Effector memory CD4-positive, alpha-beta T cell (primary cell): ENCODE measurements at places on chromosomes 3 and 15.

DNA sequence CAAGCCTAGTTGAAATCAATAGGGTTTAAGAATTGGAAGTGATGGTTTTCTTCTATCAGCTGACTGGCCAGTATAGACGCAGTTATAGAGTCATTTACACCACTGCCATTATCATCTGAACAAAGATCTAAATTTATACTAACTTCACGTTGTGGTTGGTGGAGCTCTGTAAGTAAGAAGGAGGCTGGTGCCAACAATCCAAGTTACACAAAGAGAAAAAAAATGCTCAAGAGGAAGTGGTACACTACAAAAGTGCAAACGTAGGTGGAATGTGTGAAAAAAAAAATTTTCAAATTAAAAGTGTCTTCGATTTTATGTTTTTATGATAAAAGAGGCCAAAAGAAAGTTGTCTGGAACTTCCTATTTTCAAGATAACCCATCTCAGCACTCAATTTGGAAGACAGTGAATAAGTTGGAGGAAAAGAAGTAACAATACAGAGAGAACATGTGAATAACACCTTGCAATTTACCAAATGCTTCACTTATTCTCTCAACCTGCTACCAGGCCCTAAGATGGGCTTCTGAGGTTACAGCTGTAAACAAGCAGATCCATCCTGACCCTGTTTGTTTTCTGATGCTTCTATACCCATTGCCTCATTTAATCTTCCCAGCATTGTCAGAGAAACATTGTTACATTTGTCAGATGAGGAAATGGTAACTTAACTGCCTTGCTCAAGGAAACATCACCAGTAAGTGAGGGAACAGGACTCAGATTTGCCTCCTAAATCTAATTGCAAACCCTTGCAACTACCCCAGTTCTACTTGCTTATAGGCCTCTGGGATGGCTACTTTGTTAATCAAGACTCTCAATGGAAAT, 12.0 kb upstream of the TASOR start:
- DNase-seq, result no peak

GRCh38 chr3:260898-261297, 64.3 kb downstream of the CHL1 start:
- DNase-seq, result no peak

DNA sequence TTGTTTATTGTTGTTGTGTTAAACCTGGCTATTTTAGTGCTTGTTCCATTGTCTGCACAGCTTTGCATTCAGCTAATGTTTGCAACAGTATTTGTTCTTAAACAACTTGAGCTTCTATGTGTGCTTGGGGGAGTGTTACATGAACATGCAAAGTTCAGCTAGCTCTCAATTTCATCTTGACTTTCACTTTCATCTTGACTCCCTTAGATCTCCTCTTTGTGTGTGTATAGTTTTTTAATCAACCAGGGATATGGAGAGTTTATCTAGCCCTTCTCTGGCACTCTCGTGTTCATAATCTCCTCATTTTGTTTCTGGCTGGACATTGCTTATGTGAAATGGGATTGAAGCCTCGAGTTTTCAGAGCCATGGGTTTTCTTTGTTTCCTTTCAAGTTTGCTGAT, 212.4 kb upstream of the ZBTB20 start:
- DNase-seq, result no peak

DNA sequence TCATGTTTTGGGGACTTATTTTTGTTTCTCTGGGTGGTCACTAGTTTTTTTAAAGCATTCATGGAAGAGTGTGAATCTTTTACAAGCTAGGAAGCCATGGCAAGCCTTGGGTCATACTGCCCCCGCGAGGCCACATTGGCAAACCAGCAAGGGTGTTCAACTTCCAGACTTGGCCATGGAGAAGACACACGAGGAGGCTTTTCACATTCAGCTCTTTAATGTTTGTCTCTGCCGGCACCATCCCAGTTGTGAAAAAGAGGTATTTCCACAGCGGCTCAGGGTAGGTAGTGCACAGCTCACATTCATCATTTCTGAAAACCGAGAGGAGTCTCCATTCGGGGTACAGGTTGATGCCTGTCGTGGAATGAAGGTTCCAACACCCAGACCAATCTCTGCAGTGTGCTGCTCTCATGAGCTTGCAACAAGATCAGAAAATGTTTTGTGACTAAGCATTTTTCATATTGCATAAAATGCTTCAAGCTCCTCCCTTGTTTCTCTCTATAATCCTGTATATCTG, 7.7 kb downstream of the CCR5 start:
- peak; percentile 18 for DNase-seq

- no peak for DNase-seq
These were observed 3.9 kb upstream of the ACTL6A start for GRCh38 chr3:179558742-179559364.

DNA sequence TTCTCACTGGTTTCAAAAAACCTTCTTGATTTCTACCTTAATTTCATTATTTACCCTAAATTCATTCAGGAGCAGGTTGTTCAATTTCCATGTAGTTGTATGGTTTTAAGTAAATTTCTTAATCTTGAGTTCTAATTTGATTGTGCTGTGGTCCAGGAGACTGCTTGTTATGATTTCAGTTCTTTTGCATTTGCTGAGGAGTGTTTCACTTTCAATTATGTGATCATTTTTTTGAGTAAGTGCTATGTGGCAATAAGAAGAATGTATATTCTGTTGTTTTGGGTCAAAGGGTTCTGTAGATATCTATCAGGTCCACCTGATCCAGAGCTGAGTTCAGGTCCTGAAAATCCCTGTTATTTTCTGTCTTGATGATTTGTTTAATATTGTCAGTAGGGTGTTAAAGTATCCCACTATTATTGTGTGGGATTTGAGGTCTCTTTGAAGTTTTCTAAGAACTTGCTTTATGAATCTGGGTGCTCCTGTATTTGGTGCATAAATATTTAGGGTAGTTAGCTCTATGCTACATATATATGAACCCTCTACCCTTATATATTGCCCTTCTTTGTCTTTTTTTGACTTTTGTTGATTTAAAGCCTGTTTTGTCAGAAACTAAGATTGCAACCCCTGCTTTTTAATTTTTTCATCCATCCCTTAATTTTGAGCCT, 158.4 kb upstream of the TPRG1 start:
- no peak for DNase-seq

- DNase-seq, result no peak
These were observed 324.0 kb upstream of the ROPN1 start for GRCh38 chr3:124316034-124316287.

- DNase-seq, result no peak
These were observed 36.1 kb upstream of the PYDC2 start for GRCh38 chr3:191424881-191425280.

- DNase-seq, result no peak
These were observed 157.7 kb downstream of the CGGBP1 start for GRCh38 chr3:87901141-87901540.

GRCh38 chr3:173923204-173923603, 525.7 kb downstream of the NLGN1 start:
- no peak for DNase-seq

DNA sequence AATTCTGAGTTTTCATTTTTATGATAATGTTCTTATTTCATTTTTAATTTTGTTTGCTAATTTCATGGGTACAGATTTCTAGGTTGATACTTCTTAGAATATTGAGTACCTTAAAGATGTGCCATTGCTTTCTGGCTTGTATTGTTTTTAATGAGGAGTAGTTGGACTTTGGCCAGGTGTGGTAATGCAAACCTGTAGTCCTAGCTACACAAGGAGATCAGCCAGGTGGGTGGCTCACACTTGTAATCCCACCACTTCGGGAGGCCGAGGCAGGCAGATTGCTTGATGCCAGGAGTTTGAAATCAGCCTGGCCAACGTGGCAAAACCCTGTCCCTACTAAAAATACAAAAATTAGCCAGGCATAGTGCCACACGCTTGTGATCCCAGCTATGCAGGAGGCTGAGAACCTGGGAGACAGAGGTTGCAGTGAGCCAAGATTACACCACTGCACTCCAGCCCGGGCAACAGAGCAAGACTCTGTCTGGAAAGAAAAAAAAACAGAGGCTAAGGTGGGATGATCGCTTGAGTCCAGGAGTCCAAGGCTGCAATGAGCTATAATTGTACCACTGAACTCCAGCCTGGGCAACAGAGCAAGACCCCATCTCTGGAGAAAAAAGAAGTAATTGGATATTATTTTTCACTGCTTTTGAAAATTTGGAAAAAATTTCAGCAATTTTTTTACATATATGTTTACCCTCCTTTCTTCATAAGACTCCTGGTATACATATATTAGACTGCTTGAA, 198.0 kb downstream of the ALCAM start:
- no peak for DNase-seq

DNA sequence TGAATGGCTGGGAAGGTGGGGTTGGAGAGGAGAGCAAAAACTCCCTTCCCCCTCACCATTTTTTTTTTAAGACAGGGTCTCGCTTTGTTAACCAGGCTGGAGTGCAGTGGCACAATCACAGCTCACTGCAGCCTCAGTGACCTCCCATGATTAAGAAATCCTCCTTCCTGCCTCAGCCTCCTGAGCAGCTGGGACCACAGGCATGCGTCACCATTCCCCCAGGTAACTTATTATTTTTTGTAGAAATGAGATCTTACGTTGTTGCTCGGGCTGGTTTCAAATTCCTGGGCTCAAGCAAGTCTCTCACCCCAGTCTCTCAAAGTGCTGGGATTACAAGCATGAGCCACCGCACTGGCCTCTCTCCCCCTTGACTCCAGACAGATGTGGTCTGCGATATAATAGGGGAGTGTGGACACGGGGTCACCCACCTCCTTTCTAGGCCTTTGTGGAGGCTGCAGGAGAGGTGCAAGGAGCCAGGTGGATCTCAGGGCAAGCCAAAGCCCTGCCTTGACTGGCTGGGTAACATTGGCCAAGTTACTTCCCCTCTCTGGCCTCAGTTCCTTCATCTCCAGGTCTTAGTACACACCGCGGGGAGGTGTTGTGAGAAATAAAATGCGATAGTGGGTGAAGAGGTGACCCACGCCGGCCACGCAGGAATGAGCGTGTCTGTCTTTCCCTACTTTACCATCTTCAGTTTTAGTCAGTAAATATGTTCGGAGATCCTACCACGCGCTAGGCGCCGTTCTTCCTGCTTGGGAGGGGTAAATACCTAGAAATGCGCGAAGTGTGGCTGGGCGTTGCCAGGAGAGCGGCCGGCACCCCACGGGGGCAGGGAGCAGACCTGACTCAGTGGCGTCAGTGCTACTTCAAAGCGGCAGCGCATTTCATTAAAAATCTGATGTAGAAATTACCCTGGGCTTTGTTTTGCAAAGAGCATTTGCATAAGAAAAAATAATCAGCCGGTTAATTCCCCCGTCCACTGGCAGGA, 20.2 kb upstream of the CORO2B start:
- no peak for DNase-seq

DNA sequence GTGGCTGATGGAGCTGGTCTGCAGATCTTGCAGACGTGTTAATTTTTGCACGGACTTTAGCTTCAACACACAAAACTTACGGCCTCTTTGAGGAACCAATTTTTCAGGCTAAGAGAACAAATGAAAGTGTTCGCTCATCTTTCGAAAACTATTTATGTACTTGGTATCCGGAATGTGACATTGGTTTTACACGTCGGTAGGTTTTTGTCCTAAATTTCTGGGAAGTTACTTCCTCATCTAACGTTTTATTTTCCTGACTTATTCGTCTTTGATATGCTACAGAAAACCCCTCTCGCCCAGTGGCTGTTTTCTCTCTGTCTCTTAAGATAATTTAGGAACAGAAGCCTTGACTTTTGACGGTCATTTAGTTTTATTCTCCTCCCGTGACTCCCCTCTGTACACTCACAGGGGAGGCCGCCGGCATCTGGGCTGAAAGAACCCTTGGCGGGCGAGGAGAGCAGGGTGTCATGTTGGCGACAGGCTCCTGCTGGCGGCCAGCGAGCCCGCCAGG, 834 bp upstream of the GREM1 start:
- no peak for DNase-seq

DNA sequence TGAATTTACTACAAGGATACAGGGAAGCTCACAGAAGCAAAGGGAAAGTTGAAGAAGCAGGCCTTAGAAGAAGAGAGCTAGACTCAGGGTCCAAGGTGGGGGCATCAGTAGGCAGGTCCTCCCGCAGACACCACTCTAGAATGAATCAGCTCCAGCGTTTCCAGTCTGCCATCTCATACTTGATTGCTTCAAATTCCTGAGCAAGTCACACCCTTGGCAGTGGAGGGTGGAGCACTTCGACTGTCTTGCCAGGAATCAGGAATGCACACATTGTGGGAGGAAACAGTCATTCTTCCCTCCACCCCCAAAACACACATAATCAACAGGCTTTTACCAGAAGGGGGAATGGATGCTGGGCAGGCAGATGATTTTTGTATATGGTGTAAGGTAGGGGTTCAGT, 78.5 kb downstream of the CHCHD6 start:
- no peak for DNase-seq

- DNase-seq, result no peak
These were observed 34.8 kb upstream of the SFMBT1 start for GRCh38 chr3:53080612-53081205.

DNA sequence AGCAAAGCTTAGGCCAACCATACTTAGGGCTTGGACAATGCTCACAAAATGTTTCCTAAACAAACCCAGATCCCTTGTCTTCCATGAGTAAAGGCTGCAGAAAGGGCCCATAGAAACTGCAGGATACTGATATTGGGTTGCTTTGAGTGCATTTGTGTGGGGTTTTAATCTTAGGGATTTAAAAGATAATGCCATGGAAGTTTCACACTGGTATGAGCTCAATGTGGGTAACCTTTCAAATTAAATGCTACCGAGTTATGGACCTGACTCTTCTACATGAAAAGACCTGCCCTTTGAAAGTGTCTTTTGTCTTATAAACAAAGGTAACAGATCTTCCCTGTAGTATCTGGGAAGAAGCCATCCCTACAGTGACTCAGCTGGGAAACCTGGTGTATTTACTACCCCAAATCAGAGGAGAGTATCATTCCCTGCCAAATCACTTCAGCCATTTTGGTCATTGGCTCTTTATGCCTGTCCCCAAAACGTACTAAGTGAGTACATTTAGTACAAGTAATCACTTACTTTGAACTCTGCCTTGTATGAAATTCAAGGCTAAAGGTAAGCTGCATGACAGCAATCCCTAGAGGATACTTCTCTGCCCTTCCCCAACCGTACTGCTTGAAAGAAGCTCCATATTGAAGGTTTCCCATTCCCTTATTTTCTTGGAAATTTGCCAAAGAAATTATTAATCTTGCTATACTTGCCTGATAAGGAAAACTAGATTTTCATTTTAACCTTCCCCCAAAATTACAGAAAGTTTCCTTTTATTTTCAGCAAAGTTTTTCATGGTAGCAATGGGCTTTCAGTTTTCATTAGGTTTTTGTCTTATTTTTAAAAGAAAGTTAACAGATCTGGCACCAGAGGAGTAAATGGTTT, 7.2 kb downstream of the TM4SF1 start:
- no peak for DNase-seq
